Hematopoietic multipotent progenitor cell treated with erythropoietin and hydrocortisone succinate and interleukin-3 and kit ligand, for 15 days (in vitro differentiated cells): ENCODE measurements at places on chromosomes 11 and 22.

DNA sequence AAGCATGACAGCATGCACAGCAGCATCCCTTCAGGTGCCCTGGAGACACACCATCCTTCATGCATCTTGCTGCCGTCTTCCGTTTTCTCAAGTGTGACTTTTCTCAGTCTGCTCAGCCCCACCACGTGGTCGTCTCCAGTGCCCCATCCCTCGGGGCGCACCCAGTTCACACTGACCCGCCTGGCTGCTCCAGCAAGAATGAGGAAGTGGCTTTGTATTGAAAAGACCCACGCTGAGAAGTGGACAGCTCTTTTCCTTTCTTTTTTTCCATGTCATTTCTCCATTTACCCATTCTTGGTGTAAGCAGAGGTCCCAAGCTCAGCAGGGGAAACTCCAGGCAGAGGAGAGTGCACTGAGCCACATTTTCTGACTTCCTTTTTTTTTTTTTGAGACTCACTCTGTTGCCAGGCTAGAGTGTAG lies 14.5 kb downstream of the SERPINH1 start:
- DNase-seq: no peak

- no peak for DNase-seq
Measured at GRCh38 chr11:132838627-132839026, 693.7 kb downstream of the OPCML start.

DNA sequence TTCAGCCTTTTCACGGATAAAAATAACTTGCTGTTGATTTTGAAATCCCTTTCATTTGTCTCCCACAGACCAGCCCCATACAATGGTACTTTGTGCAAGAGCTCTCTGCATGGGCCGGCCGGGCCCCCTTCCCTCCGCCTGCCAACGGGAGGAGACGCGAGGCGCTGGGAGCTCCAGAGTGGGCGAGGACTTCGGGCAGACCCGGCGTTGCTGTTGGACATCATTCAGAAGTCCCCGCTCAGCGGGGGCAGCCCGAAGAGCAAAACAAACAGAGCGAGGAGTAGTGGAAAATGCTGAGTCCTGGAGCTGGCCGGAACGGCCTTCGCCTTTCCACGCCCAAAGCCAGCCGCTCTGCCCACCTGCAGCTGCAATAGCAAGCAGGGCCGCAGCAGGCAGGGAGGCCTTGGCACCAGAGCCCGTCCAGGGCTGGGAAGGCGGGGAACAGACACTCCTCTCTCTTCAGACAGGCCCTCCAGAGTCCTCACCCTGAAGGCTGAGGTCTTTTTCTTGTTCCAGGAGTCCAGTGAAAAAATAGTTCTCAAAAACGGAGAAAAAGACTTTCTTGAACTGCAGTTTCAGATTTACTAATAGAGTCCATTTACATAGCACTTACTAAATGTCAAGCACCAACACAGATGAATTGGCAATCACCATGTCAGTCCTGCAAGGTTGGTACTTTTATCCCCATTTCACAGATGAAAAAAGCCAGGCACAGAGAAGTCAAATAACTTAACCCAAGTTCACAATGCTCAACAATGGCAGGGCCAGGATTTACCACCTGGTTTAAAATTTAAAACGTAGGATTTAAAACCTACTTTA lies 135.5 kb downstream of the ETS1 start:
- DNase-seq: no peak

DNA sequence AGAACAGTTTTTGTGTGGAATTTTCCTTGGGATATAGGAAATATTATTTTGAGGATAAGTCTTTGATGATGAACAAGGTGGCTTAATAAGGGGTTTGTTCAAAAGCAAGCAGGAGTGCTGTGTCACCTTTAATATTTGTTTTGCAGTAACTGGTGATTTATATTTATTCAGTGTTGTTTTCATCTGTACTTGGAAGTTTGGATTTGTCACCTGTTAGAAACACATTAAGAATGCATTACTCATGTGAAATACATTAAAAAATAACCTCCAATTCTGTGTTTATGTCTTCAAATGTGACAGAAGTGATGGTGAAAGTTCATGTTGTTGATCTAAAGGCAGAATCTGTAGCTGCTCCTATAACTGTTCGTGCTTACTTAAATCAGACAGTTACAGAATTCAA lies 70.5 kb downstream of the DKK3 start:
- DNase-seq: no peak

DNA sequence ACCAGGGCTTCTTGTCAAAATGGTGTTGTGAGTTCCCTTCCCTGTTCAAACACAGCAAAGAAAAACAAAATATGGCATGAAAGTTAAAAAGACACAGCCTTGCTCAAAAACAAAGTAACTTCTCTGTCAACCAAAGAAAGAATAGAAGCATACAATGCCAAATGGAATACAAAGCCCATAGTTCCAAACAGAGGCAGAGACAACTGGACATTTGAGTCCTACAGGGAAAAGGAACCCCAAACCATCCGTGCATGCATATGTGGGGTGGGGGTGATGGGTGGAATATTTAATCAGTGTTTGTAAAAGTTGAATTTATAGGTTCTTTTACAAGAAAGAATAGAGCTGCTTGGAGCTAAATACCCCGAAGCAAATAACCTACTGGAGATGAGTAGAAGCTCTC lies 218.7 kb downstream of the FAM76B start:
- no peak for DNase-seq

- DNase-seq: no peak
Measured at GRCh38 chr22:41305646-41306045, 4.3 kb downstream of the ZC3H7B start.

DNA sequence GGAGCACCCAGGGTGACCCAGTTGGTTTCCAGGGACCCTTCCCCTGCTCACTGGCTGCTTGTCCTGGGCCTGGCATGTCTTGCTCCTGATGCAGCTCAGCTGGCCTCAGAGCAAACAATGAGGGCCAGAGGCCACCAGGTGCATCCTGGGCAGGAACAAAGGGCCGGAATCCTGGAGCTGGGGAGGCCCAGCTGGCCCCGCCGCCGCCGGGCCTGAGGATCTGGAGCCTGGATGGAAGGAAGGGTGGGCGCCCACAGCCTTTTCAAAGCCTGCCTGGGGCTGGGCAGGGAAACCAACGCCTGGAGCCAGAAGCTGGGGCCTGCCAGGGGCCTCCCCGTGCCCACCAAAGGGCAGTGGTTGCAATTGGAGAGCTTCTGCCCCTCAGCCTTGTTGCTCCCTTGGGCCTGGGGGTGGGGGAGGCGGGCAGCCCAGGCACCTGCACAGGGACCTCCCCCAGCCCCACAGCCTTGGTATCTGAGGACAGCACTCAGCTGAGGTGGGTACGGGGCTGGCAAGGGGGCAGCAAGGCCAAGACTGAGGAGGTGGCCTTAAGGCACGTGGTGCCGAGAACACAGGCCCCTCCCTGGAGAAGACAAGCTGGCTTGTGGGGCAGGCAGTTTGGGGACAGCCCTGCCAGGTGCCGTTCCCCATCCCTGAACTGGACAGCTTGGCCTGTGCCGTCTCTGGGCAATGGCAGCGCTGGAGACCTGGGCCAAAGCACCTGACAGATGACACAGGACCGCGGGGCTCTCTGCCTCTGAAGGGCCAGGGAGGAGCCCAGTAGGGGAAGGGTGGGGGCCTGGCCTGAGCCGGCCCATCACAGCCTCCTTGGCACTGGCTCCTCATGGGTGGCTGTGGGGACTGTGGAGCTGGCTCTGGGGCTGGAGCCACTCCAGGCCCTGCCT lies 7.1 kb upstream of the ADORA2A start:
- DNase-seq: no peak

GRCh38 chr11:131889760-131890581 lies 519.6 kb downstream of the NTM start:
- DNase-seq: no peak

- no peak for DNase-seq
Measured at GRCh38 chr11:69870766-69871165, 51.5 kb upstream of the FGF3 start.

GRCh38 chr22:19577422-19577966 lies 53.3 kb upstream of the CLDN5 start:
- DNase-seq: no peak

DNA sequence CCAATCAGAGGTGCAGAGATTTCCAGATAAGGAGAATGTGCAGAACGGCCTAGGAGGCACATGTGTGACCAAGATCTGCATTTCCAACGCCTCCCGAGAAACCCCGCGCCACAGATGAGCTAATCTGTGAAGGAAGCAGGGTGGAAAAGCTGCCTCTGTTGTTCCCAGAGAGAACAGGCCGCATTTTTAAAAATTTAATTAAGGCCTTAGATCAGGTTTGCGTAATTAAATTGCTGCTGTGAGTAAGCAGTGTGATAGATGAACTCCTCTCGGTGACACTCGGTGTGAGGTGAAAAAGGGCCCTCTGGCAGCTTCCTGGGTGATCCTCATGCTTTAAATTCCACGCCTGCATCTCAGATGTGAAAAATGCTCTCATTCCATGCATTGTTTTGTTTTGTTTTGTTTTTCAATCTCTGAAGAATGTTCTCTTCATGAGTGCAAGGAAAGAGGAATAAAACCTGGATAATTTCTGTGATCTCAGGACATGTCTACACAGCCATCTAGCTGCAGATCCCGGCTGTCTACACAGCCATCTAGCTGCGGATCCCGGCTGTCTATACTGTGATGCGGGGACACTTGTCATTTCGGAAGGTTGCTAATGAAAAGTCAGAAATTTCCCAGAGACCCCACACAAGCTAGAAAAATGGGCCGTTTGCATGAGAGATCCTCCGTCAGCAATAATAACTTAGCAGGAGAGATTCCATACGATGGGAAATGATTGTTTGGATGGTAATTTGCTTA lies 1398.9 kb downstream of the BRD1 start:
- no peak for DNase-seq

DNA sequence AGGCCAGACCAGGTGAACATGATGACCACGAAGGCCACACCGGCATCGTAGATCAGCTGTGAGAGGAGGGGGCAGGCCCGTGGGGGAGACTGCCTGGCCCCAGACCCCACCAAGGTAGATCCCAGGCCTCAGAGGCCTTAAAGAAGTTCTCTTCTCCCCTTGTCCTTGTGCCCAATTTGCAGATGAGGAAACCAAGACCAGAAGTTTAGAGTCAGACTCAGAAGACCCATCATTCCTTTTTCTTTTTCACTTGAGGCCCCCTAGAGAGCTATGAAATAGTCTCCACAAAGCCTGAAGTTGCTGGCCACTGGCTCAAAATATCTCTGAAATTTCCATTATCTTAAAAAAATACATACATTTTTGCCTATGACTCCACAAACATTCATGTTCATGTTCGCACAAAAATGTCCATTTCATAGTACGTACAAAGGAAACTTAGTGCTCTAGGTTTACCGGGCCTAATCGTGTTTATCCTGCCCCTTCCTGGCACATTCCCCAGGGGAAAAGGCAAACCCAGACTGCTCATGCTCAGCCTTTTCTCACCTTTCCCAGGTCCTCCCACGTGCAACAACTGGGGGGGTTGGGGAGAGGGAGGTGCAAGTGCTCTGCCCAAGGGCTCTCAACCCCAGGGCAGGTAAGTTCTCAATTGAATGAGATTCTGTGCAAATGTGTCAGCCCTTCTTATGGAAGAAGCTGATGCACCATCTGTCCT lies 19.2 kb downstream of the SLC43A1 start:
- no peak for DNase-seq

GRCh38 chr11:62108017-62108750 lies 15.6 kb upstream of the INCENP start:
- peak; percentile 83 for DNase-seq

GRCh38 chr11:85827748-85828639 lies 17.1 kb upstream of the SYTL2 start:
- DNase-seq: no peak

DNA sequence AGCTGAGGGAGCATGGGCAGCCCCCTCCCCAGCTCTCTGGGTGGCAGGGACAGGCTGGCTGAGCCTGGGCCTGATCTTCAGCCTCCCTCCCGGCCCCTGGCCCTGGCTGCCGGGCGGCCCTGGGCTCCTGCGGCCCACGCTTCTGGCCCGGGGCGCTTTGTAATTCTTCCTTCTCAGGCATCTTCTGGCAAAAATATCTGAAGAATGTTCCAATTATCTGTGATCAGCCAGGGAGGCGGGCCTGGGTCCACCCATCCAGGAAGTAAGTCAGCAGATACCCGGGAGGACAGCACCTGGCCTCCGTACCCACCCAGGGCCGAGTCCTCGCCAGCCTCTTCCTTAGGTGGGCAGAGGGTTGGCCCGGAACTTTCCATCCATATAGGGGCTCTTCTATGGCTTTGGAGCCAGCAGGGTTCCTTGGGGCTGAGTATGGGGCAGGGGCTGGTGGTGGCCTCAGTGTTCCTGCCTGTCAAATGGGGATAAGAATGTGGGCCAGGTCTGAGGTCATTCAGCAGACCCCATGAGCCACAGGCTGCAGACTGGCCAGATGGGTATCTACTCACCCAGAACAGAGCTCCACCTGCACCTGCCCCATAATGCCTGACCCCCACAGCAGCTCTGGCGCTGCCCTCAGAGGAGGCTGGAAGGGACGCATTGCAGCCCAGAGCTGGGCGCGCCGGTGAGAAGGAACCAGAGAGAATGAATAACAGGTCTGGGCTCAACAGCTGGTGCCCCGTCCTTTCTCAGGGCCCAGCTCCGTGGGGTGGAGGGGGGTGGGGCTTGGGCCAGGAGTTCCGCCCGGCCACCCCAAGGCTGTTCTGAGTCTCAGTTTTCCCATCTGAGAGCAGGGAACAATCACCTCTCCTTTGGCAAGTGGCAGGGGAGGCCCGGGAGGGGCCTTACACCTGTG lies 16.2 kb downstream of the WNT7B start:
- no peak for DNase-seq

DNA sequence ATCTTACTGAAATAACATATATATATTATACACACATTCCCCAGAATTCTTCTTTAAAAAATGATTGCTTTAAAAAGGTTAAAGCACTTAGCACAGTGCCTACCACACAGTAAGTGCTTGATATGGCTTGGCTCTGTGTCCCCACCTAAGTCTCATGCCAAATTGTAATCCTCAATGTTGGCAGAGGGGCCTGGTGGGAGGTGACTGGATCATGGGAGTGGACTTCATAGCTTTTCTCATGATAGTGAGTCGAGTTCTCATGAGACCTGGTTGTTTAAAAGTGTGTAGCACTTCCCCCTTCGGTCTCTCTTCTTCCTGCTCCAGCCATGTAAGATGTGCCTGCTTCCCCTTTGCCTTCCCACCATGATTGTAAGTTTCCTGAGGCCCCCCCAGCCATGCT lies 6.2 kb downstream of the CRYAB start:
- DNase-seq: no peak

DNA sequence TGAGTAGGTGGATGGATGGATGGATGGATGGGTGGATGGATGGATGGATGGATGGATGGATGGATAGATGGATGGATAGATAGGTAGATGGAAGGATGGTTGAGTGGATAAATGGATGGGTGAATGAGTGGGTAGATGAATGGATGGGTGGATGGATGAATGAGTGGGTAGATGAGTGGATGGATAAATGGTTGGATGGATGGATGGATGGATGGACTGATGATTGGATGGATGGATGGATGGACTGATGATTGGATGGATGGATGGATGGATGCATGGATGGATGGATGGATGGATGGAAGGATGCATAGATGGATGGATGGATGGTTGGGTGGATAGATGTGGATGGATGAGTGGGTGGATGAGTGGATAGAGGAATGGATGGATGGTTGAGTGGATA lies 13.2 kb upstream of the SYT8 start:
- DNase-seq: no peak
